ENCODE measurements at places on chromosomes 7 and 10. TPM values are rescaled to one million over a fixed set of nuclear protein-coding genes. Genes with fewer than 3 reads are reported as not detected.

DNA sequence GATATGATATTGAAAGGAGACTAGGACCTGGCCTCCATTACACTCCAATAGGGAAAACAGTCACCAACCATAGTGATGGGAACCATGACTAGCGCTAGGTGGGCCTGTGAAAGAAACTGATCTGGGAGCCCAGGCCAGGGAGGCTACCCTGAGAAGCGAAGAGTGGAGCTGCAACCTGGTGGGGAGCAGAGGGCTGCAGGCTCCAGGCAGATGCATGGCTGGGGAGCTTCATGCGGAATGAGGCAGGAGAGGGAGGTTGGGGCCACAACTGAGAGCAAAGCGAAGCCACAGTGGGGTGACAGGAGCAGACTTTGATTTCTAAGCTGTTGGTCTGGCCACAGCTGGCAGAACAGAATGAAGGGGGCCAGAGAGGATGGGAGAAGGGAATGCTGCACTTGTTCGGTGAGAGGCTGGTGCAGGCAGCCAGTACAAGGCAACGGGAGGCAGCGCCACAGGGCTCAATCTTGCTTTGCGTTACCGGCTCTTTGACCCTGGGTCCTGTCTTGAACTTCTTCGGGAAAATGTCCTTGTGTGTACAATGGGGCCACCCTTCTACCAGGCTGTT lies 88.4 kb downstream of the TACC2 start:
- no peak for DNase-seq

The EPDR1 gene
- polyA plus RNA-seq, result 18.5 TPM

GRCh38 chr10:9579110-9579705 lies 1438.5 kb upstream of the CELF2 start:
- DNase-seq, result no peak

The SPACDR gene
- 3.4 TPM for polyA plus RNA-seq

The HYAL4 gene
- polyA plus RNA-seq, result 0.08 TPM

The ERVW-1 gene
- 0.35 TPM for polyA plus RNA-seq
